NCI-H1105 treated with DMSO at 0.1 percent for 48 hours (cell line): ENCODE measurements at places on chromosomes 3 and 15.

DNA sequence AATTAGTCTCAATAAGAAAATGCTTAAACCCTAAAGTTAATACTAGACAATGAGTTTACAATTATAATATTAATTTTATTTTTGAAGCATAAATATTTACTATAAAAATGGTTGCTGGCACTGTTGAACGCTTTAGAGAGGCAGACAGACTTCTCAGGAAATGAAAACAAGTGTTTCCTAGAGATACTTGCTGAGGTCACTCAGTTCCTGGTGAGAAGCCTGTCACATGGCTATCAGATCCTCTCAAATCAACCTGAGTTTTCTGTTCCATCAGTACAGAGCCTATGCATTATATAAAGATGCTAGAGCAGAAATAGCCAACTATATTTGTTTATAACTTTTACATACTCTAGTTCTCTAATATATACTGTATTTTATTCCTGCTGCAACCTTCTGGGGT, 109.2 kb downstream of the MYO5A start:
- no peak for DNase-seq

GRCh38 chr3:45965653-45966052, 22.4 kb downstream of the CXCR6 start:
- DNase-seq = no peak

DNA sequence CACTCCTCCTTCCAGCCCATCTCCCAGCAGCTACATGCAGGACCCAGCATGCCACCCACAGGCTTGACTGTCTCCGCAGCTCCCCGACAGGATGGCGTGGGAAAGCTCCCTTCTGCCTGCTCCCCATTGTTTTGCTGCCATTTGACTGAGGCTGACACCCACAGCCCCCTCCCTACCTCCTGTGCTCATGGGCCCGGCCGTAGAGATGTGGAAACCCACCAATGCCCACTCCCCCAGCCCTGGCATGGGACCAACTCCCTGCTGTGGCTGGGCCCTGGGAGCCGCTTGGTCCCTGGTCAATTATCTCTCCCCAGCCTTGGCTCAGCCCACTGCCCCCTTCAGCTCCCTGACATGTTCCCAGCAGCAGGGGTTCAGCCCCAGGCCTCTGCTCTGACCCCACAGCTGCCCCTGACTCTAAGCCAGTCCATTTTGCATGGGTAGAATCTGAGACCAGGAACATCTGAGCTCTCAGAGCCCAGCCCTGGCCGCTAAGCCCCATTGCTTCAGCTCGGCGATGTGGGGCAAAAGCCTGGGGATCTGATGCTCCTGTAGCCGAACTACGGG, 8.2 kb downstream of the C3orf22 start:
- DNase-seq = no peak

- DNase-seq = no peak
These were observed 223.9 kb downstream of the MFSD1 start for GRCh38 chr3:159025733-159026132.

GRCh38 chr3:71724584-71725270, 475 bp downstream of the EIF4E3 start:
- DNase-seq = no peak

GRCh38 chr3:137083332-137083731, 125.5 kb downstream of the IL20RB start:
- DNase-seq = no peak

DNA sequence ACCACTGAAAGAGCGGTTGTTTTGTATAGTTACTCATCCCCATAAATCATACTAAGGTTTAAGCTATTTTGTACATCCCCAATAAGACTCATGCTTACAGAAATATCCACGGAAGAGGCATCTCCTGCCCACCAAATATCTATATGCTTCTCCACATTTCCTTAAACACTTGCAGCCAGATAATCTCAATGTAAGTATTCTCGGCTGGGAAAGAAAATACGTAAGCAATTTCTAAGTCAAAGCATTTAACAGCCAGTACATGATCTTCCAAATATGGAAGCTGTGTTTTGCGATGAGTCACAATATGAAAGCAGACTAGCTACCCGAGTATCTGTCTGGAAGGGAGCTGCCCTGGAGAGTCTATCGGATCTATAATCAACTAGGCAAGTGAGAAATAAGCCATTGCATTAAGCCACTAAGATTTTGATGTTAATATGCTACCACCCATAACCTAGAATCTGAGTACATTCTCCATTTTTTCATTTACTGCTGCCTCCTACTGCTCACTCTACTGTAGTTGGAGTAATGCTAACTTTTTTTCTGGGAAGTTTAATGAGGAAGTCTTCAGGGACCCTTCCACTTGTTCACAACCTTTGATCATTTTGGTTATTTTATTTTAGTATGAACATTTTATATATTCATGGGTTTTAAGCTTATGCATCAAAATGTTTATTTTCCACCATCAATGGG, 26.9 kb upstream of the ZMAT3 start:
- DNase-seq = no peak

DNA sequence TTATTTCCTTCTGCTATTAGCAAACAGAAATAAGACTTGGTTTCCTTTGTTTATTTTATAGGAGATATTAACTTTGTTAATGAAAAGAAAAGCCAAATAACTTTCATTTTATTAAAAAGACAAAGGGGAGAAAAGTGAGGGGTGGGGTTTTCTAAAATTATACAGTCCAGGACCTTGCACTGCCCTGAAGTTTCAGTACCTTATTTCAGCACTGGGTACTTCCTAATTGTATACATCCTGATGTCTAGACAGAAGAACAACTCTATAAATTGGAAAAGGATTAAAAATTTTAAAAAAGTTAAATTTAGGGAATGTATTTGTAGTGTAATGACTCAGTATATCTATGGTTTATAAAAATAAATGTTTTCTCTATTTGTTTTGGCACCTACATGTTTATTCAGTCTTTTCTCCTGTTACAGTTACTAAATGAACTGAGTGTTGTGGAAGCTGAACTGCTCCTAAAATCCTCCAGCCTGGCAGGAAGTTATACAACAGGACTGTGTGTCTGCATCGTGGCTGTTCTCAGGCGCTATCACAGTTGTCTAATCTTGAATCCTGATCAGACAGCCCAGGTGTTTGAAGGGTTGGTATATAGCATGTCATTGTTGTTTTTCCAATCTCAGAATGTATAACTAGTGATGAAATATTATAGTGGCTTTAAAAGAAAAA, 27.6 kb upstream of the P2RY13 start:
- DNase-seq = no peak

DNA sequence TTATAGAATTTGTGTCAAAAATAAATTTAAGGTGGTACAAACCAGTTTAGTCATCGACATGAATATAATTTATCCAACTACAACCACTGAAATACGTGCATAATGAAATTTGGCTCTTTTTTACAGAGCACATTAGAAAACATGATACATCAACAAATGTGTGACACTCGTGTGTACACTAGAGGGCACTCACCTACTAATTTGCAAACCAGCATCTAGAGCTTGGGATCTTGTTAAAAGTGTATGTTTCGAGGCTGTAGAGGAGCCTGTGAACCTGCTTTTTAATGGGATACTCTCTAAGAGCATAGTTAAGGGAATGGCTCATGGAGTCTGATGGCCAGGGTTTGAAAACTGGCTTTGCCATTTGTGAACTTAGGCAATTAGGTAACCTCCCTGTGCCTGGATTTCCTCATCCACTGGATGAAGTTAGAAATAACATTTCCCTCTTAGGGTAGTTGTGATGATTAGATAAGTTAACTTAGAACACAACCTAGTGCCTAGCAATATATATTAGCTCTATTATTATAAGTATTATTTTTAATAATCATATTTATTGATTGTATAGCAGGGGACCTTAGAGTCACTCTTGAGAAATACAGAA, 8.8 kb upstream of the CPOX start:
- peak; percentile 69 for DNase-seq

- no peak for DNase-seq
These were observed 122.8 kb upstream of the PRR20G start for GRCh38 chr3:127410678-127411077.

- no peak for DNase-seq
These were observed 362.2 kb upstream of the SLCO3A1 start for GRCh38 chr15:91491101-91491950.

GRCh38 chr15:42605796-42606195, 30.4 kb downstream of the STARD9 start:
- no peak for DNase-seq

- DNase-seq = no peak
These were observed 182.0 kb downstream of the STT3B start for GRCh38 chr3:31714495-31715280.

DNA sequence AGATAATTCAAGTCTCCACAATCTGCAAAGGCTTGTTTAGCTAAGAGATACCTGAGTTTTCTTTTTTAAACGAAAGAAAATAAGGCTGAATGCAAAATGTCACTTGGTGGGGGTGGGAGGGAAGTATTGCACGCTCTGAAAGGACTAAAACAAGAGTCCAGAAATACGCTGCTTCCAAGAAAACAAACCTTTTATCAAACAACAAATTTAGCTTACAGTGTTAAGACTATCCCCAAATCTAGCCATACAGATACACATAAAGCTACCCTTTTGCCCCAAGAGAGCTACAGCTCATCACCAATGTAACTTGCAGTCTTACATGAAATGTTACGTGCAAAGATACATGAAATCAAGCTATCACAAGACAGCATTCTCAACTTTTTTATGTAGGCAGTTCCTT, 522.5 kb downstream of the FOXP1 start:
- no peak for DNase-seq

DNA sequence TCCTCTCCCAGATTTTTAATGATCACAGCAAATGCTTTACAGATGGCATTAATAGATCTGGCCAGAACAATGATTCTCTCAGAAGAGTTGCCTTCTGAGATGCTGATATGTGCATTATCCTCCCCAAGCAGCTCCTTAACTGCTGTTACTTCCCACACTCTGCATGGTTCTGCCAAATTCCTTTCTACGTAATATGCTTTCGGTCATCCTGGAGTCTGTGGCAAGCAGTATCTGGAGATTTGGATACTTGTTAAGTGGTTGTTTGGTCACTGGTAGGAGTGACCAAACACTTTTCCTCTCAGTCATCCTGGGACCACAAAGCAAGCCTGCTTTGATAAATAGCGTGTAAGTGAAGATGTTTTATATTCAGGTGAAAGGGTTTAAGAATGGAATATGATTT, 71.1 kb upstream of the CCNL1 start:
- DNase-seq = no peak

DNA sequence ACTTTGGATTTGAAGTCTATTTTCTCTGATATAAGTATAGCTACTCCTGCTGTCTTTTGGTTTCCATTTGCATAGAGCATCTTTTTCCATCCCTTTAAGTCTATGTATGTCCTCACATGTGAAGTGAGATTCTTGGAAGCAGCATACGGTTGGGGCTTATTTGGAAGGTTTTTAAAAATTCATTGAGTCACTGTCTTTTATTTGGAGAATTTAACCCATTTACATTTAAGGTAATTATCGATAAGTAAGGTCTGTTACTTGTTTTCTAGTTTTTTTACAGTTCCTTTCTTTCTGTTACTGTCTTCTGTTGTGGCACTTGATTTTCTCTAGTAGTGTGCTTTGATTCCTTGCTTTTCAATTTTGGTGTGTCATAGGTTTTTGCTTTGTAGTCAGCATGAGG, 14.0 kb downstream of the RUBCN start:
- no peak for DNase-seq

- DNase-seq = no peak
These were observed 23.0 kb downstream of the NEO1 start for GRCh38 chr15:73075160-73075859.

DNA sequence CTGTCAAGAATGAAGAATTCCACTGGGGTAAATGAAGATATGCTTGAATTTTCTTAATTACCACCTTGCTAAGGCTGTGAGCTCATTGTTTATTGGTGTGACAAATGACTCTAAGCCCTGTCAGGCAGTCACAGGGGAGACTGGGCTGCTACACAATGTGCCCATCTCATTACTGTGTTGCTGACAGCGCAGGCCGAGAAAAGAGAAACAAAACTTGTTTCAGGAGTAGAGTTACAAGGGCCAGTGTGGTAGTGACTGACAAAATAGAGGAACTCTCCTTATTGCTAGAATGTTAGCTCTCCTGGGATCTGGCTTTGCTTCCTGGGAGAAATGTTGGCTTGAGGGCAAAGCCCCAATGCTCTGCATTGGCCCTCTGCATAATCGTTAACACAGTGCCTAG, 130.4 kb upstream of the CRBN start:
- DNase-seq = no peak
